ENCODE measurements at places on chromosomes 1 and 21.

GRCh38 chr1:246295968-246296367, 211.1 kb downstream of the SMYD3 start:
- no peak for DNase-seq
- H3K4me3 ChIP-seq, result no peak overlapping the region
- H3K27ac ChIP-seq, result no peak overlapping the region
- no peaks in the 10 kb centered on the region for H3K27me3 ChIP-seq

DNA sequence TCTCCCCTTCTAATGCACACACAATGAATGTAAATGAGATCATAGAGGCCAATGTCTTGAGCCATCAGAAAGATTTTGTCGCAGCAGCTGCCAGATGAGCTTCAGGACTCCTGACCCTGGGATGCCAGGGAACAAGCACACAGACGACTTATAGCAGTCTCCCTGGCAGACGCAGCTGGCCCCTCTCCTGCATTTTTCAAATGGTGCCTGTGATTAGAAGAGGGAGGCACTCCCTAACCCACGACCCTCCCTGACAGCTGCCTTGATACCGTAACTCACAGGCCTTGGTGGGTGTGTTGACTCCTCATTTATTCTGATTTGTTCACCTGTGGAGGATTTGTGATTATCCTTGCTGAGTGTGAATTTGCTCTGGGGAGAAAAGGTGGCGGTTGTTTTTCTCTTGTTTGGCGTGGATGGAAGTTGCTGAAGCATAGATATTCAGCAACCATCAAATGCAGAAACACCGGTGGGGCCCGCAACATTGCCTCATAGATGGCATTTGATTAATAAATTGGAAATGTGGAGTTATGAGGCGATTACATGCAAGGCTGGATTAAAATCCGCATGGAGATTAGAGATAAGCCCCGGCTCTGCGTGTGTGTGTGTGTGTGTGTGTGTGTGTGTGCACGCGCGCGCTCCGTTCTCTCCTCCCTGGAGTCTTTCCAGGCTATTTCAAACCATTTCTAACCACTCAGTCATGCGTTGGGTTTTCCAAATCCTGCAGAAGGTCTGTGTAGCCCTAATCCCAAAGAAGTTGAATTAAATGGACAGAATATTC, 2.1 kb upstream of the RD3 start:
- no peak overlapping the region for H3K4me3 ChIP-seq
- no peak for DNase-seq
- H3K36me3 ChIP-seq, result no peaks in the 10 kb centered on the region
- no peak overlapping the region for H3K27ac ChIP-seq
- H3K27me3 ChIP-seq, result no peaks in the 10 kb centered on the region

DNA sequence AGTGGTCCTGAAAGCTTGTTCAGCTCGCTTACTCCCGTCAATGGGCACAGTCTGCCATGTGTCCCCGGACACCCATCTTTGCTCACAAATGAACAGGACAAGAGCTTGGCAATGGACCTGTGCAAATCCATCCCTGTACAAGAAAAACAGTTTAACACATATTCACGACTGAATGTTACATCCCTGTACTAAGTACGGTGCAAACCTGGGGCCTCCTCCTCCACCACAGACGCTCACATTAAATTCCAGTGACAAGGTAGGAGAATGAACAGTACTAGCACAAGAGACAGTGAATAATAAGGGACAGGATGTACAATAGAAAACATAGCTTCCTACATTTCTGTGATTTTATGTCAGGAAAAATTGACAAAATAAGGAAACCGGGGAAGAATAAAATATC, 187.7 kb downstream of the ASTN1 start:
- H3K27ac ChIP-seq, result no peak overlapping the region
- H3K27me3 ChIP-seq, result no peaks in the 10 kb centered on the region
- no peak overlapping the region for H3K4me3 ChIP-seq
- DNase-seq, result no peak
- H3K36me3 ChIP-seq, result no peaks in the 10 kb centered on the region
- no peaks in the 10 kb centered on the region for H3K4me1 ChIP-seq

DNA sequence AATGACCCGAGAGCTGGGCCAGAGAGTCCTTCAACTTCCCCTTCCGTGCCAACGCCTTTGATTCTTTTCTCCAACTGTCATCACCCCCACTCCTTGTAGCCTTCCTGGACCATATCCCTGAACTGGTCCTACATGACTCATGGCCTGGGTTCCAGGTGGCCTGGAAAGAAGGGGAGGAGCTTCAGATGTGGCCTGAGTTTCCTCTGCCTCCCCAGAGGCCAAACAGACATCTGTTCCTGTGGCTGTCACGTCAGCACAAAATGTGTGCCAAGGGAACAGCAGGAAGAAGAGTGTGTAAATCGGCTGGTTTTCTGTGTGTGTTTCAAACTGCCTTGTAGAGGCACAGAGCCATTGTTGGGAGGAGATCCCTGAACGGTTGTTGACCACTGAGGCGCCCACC, 24.9 kb upstream of the KIRREL1 start:
- no peaks in the 10 kb centered on the region for H3K4me1 ChIP-seq
- H3K27me3 ChIP-seq, result no peaks in the 10 kb centered on the region
- H3K36me3 ChIP-seq, result no peaks in the 10 kb centered on the region
- no peak for DNase-seq
- no peak overlapping the region for H3K4me3 ChIP-seq

- no peaks in the 10 kb centered on the region for H3K36me3 ChIP-seq
- no peak for DNase-seq
- H3K27ac ChIP-seq, result no peak overlapping the region
- H3K27me3 ChIP-seq, result no peaks in the 10 kb centered on the region
These were observed 16.9 kb downstream of the CAP1 start for GRCh38 chr1:40057310-40058030.

GRCh38 chr1:65792669-65793358, at the start of gene PDE4B:
TSS of gene PDE4B (plus strand) at chr1:65792895.
- no peaks in the 10 kb centered on the region for H3K4me1 ChIP-seq
- H3K36me3 ChIP-seq, result no peaks in the 10 kb centered on the region
- DNase-seq, result no peak
- no peak within 1 kb of the TSS for H3K27ac ChIP-seq

DNA sequence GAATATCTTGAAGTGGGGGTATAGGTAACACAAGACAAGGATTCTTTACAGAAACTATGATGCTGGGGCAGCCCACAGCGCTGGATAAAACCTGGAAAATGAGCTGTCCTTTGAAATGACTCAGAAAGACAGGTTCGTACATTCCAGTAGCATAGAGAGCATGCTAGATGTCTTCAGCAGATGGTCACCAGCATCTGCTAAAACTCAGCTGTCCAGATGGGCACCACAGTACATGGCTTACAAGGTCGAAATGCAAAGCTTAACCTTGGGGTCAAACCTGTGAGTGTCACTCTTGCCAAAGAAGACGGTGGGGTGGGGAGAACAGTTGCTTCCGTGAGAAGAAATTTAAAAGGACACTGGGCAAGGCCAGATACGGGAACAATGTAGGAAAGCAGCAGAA, 41.3 kb upstream of the TRIM45 start:
- no peaks in the 10 kb centered on the region for H3K36me3 ChIP-seq
- H3K27me3 ChIP-seq, result no peaks in the 10 kb centered on the region
- no peak overlapping the region for H3K4me3 ChIP-seq

DNA sequence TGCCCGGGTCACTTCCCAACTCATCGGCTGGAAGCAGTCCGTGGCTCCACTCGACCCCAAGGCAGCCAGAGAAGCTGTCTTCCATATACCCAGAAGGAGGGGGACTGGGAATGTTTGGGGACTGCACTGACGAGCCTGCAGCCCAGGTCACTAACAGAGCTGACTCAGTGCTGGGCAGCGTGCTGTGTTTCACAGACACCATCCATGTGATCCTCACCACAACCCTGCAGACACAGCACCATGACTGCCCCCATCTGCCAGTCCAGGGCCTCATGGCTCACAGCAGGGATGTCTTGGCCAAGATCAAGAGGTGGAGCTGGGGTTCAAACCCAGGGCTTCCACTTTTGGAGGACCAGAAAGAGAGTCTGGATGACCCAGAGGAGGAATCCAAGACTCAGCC, 67.9 kb downstream of the KLHDC7A start:
- no peak overlapping the region for H3K27ac ChIP-seq
- H3K36me3 ChIP-seq, result no peaks in the 10 kb centered on the region
- peaks cover 9% of the 10 kb centered on the region for H3K27me3 ChIP-seq
- no peak overlapping the region for H3K4me3 ChIP-seq
- no peak for DNase-seq

DNA sequence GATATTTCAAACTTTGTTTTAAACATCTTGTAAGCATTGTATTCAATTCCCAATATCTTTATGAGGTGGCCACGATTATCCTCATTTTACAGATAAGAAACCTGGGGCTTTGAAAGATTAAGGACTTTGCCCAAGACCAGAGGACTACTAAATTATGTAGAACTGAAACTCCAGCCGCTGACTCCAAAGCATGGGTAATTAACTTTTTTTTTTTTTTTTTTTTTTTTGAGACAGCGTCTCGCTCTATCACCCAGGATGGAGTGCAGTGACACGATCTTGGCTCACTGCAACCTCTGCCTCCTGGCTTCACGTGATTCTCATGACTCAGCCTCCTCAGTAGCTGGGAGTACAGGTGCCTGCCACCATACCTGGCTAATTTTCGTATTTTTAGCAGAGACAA, 68.7 kb downstream of the ALG14 start:
- DNase-seq, result no peak
- H3K27ac ChIP-seq, result no peak overlapping the region
- H3K4me1 ChIP-seq, result peaks cover 37% of the 10 kb centered on the region

DNA sequence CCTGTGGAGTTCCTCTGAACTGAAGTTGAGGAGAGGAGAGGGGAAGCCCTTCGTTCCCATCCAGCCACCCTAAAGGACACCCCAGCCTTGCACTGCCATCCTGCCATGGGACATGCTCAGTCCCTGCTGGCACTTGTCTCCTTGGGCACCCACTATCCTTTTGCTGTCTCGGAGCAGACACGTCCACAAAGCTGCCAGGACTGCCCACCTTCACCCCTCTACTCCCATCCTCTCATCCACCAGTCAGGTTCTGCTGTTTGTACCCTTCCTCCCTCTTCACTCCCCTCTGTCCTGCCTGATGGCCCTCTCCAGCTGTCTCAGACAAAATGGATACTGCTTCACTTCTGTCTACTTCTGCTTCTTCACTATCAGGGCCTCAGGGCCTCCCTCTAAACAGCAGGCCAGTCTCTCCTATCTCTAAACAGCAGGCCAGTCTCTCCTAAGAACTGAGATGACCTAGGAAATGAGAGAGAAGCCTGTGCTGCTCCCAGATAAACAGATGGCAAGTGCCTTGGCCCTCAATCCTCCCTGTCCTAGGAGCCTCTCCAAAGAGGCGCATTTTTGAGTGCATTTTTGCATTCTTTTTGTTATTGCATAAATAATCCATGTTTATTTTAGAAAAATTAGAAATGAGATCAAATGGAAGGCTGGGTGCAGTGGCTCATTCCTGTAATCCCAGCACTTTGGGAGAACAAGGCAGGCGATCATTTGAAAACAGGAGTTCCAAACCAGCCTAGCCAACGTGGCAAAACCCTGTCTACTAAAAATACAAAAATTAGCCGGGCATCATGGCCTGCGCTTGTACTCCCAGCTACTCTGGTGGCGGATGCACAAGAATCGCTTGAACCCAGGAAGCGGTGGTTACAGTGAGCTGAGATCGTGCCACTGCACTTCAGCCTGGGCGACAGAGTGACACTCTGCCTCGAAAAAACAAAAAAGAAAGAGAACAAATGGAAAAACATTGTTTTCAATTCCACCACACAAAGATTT, 4.4 kb upstream of the PYCR2 start:
- no peak overlapping the region for H3K27ac ChIP-seq
- no peak overlapping the region for H3K4me3 ChIP-seq
- no peaks in the 10 kb centered on the region for H3K4me1 ChIP-seq
- no peaks in the 10 kb centered on the region for H3K36me3 ChIP-seq
- DNase-seq, result no peak

GRCh38 chr1:90763930-90764329, 46.8 kb upstream of the BARHL2 start:
- no peaks in the 10 kb centered on the region for H3K27me3 ChIP-seq
- H3K4me3 ChIP-seq, result no peak overlapping the region
- H3K4me1 ChIP-seq, result no peaks in the 10 kb centered on the region
- H3K36me3 ChIP-seq, result no peaks in the 10 kb centered on the region
- DNase-seq, result no peak
- no peak overlapping the region for H3K27ac ChIP-seq

All from tibial nerve (tissue), 4 donors.